ENCODE measurements at places on chromosomes 13 and 19.

GRCh38 chr13:62171697-62172096, 756.0 kb upstream of the PCDH20 start:
- DNase-seq = no peak

DNA sequence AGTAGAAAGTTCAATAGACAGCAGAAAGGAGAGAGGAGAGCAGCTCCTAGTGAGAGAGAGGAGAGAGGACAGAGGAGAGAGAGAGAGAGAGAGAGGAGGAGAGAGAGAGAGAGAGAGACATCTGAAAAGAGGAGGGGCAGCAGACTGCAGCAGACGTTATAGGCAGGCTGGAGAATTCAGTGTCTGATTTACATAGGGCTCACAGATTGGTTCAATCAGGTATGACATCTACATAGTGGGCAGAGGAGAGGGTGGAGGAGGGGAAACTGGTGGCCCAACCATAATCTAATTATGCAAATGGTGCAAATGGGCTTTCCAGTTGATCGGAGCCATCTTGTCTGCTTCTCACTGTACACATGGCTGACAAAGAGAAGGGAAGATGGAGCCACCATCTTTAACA, 221.3 kb upstream of the TRPC4 start:
- DNase-seq = no peak

DNA sequence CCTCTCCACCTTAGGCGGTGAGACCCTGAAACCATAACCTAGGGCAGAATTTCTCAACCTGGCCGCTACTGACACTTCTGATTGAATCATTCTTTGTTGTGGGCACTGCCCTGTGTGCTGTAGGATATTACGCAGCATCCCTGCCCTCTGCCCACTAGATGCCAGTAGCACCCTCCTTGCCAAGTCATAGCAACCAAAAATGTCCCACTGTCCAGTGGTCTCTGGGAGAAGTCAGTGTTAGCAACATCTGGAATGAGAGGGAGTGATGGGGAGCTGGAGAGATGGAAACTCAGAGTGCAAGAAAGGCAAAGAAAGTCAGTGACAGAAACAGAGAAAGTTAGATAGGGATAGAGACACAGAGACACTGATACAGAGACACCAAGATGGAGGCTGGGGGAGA, 13.6 kb downstream of the KLK4 start:
- DNase-seq = no peak

DNA sequence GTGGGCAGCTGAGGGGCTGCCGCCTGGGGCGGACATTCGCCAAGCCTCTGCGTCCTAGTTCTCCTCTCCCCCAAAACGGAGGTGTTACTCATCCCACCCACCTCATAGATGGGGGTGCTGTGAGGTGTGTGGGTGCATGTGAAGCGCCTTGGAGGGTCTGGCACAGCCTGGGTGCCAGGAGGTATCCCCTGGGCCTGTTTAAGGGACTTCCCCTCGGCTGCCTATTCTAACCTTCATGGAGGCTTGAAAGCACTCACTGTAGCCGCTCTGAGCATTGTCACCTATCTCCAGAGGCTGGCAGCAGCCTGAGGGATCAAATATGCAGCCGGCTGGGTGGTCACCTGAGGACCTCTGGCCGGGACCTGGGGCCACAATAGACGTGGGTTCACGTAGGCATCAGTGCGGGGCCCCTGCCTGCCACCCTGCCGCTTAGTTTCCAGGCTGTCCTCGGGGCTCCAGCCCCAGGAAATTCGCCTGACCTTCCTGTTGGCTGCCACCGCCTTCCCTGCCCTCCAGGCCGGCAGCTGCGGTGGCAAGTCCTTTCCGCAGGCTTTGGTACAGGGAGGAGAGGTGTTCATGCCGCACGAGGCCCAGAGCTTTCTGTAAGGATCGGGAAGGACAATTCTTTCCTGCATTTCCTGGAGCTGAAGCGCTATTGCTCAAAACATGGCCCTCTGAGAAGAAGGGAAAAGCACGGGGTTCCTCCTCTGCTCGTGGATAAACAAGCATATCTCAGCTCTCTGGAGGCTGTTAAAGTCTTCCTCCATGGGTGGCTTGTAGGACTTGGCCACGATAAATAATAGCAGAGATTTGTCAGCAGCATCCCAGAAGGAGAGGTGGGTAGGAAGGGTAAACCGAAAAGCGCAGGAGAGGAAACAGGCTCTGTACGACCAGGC, 4.6 kb downstream of the COL4A2 start:
- DNase-seq = no peak

- DNase-seq = no peak
Observed at GRCh38 chr19:48629599-48630295, 7.4 kb downstream of the DBP start.

DNA sequence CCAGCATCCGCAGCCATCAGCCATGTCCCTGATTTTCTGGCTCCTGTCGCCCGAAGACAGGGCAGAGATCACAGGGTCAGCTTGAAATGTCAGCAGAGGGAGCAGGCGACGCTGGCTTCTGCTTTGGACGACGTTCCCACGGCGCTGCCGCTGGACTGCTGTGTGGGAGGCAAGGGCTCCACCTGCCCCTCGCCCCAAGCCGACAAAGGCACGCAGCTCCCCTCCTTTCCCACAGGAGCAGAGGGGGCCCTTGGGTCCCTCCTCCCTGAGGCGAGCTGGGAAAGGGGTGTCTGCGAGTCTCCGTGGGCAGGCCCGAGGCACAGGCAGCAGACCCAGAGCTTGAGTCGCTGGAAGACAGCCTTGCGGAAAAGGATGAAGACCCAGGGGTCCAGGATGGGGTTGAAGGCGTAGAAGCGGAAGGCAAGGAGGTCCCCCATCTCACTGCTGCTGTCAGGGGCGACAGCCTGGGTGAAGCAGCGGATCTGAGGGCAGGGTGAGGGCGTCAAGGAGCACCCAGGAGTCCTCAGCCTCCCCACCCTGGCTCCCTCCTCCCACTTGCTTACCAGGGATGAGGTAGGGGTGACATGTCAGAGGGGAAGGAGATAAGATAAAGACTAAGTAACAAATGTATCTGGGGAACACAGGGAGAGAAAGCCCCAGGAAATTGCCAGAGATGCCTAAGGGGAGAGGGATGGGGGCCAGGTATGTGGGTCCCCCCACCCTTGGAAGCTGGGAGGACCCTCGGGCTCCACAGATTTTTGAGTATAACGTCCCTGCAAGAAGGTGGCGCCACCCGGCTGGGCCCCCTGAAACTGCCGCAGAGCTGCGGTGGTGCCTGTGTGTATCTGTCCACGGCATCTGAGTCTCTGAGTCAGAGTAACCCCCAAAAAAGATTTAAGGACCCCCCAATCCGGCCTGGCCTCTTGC, 3.4 kb downstream of the PTGIR start:
- no peak for DNase-seq

Measured in stimulated activated effector memory CD8-positive, alpha-beta T cell treated with anti-CD3 and anti-CD28 coated beads, Interleukin-12 subunit alpha, Interleukin-12 subunit beta, amount 100 ng/mL, for 72 hours (primary cell).